Activated CD4-positive, alpha-beta memory T cell treated with anti-CD3 and anti-CD28 coated beads, Interleukin-2, amount 10 ng/mL, durations not matched to agents 7 days and 5 days (primary cell): ENCODE measurements at places on chromosomes 6 and 20. TPM values are rescaled to one million over a fixed set of nuclear protein-coding genes. Genes with fewer than 3 reads are reported as not detected.

GRCh38 chr20:49893242-49894072, 21.9 kb downstream of the SPATA2 start:
- peak; percentile 48 for DNase-seq

DNA sequence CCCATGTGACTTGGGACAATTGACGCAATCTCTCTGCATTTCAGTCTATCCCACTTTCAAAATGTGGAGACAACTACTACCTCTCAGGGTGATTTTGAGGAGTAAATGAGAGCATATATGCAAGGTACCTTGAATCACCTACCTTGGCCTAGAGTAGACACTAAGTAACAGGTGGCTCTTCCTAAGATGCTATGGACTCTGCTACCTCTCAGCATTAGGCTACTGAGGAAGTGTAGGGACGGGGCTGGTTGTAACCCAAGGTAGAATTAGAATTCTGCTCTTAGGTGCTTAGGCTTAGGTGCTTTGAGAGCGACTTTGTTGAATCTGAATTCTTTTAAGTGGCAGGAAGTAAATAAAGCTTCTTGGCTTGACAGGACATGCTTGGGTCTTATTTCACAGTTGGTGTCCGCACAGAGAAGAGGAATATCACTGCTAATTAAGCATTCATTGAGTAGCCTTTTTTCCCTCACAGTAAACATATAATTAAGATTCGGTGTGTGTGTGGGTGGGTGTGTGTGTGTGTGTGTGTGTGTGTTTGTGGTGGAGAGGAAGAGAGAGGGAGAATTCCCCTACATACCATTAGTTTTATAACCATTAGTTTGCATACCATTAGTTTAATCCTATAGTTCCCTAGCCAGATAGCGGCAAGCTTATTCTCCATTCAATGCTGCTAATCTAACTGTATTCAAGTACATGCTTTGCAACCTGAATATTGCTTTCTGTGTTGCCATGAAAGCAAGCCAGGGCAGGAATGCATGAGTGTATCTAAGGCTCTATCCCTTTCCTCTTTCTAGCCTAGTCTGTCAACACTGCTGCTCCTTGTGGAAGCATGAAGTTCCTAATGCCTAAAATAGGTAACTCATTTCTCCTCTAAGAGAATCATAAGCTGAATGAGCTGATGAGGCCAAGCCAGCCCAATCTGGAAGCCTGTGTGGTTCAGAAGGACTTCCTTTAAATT, 112.5 kb downstream of the IPCEF1 start:
- DNase-seq, result no peak

GRCh38 chr20:56945057-56945456, 316.0 kb downstream of the TFAP2C start:
- DNase-seq, result no peak

GRCh38 chr6:151722342-151722741, 85.1 kb upstream of the ESR1 start:
- DNase-seq, result no peak

GRCh38 chr6:66985816-66986215, 1278.8 kb upstream of the EYS start:
- DNase-seq, result no peak

- no peak for DNase-seq
These were observed 209.2 kb downstream of the ANKRD60 start for GRCh38 chr20:58019027-58019849.

GRCh38 chr6:41022294-41022693, 16.7 kb downstream of the UNC5CL start:
- DNase-seq, result no peak

DNA sequence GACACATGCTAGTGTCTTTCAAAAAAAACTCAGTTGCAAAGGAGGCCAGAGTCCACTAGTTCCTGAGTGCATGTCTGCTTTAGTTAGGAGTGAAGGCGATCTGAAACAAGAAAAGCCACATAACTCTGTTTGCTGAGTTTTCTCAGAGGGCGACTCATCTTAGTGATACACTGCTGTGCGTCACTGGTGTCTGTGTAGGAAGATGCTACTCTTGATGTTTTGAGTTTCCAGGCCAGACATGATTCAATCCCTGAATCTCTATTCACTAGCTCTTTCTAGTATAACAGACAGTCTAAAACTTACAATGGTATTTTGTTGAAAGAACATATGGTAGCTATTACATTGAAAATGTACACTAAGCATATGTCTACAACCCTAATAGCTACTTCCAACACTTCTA, 60.9 kb downstream of the GFRAL start:
- DNase-seq, result no peak

DNA sequence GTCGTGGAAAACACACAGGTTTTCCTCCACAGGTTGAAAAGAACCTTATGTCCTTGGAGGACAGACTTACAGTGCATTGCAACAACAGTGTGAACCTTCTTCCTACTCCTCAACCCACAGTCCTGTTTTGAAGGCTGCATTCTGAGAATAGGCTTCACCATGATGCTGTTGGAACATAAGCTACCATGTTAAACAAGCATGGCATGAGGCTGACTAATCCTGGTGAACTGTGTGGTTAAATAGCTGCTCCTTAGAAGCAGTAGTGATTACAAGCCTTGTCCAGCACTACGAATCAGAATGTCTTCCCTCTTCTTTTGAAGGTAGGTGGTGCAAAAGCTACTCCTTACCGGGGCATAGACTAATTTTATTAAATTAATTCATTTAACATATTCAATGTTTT, 368.5 kb upstream of the EPHA7 start:
- no peak for DNase-seq

DNA sequence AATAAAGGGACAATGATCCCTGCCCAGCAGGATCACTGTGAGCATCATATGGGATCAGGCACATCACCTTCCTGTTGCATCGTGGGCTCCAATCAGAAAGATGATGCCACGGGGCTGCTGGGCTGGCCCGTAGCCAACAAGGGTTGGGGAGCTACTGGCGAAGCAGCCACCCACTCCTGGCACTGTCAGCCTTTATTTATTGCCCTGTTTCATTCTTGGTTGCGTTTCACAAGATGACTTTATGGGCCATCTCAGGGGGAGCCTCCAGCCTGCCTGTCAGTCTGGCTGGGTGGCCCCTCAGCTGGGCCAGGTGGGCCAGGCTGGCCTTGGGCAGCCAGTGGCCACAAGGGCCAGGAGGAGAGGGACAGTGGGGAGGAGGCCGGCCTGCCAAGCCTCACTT, 17.3 kb downstream of the VSTM2L start:
- DNase-seq, result no peak

DNA sequence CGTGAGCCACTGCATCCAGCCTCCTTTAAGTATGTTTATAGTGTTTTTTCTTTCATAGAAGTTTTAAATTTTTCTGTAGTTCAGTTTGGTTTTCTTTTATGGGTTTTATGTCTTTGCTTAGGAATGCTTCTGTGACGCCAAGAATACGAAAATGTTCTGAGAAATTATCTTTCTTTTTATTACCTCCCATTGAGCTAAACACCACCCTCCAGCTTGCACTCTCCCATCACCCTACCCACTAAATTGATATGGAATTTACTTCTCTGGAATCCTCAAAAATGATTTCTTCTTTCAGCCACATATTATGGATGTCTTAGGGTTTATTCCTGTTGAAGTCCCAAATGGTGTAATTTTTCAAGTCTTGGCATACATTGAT, 38.1 kb downstream of the JARID2 start:
- no peak for DNase-seq

DNA sequence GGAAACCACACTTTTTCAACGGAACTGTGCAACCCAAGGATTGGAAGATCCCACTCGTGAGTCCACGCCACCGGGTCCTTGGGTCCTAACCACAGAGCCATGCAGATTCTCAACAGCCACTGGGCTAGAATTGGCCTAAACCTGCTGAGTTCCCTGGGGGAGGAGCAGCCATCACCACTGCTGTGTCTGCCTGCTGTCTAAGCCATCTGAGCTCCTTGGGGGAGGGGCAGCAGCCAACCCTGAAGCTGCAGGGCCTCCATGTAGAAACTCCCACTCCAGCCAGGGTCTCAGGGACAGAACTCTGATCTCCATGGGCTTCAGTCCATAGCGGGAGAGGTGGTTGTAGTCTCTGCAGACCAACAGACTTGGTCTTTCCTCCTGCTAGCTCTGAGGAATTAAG, 154.6 kb upstream of the VGLL2 start:
- no peak for DNase-seq

DNA sequence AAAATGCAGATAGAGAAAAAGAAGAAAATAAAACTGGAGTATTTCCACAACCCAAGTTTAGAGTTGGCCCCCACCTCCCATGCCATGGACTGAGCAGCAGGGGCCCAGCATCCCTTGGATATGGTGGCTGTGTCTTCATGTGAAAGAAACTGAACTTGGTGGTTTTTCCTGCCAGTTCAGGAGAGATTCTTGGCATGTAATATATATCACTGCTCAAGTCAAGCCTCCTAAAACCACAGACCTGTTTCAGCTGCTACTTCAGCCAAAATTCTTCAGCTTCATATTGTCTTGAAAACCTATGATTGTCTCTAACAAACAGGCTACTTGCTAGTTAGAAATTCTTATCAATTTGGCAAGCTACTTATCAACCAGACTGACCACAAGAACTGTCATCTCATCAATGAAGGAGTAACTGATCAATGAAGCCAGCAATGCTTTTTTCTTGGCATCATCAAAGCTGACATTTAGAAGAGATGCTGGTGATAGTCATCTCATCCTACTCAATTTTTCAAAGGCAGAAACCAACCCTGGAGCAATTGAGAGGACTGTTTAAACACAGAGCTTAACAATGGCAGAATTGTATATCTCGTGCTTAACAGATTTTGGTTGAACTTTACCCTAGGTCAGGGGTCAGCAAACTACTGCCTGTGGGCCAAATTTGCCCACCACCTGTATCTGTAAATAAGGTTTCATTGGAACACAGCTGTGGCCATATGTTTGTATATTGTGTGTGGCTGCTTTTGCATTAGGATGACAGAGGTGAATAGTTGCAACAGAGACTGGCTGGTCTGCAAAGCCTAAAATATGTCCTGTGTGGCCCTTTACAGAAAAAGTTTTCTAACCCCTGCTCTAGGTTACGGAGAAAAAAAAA, 10.4 kb upstream of the NOL7 start:
- DNase-seq, result no peak

- DNase-seq, result no peak
These were observed 26.4 kb upstream of the RFPL4B start for GRCh38 chr6:112320561-112321318.

- DNase-seq, result no peak
These were observed 136.5 kb upstream of the AKAP12 start for GRCh38 chr6:151103266-151103665.

DNA sequence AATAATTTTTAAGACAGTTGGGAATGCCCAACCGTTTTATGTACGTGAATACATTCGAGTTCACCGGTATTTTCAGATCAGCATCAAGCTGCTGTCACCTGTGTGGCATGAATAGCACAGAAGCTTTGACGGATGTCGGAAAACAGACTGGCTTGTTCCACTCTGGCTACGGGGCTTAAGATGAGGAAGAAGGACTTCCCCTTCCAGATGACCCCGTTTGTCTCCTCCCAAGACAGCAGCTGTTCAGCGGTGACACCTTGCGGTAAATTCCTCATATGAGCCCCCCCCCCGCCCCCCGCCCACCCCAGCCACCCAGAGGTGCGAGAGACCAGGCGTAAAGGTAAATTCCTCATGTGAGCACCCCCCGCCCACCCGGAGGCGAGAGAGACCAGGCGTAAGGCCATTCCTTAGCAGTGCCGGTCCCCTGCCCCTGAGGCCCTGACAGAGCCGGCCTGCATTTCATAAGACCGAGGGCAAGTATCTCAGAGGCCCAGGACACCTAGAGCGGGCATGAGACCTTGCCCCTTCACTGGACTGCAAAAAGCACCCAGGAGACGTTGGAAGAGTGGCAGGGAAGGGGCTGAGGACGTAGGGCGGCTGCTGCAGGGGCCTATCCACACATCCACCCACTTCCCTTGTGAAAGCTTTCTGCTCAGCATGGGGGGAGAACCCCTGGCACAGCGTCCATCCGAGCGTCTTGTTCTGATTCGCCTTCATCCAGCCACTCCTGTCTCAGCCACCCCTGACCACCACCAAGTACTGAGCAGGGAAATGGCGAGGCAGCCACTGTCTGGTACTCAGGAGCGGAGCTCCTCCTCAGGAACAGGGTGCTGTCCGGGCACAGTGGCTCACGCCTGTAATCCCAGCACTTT, 7.3 kb upstream of the PCMTD2 start:
- no peak for DNase-seq

DNA sequence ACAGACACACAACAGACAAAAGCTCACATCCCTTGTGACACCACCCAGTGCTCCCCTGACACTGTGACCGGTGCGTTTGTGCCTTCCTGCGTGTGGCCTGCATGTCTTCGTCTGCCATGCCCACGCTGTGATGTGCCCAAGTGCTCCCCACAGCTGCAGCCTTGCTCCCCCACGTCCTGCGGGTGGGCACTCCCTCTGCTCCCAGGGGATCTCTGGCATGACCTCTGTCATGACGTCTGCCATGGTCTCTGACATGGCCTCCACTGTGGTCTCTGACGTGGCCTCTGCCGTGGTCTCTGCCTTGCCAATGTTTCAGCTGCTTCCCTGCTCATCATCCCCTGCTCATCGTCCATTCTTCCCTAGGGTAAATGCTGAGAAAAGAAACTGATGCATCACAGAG, 200.9 kb downstream of the DLL1 start:
- DNase-seq, result no peak

The IL17A gene
- total RNA-seq, result 6.2 TPM

The BPIFB1 gene
- total RNA-seq, result not detected

The DLL1 gene
- not detected for total RNA-seq

The MYH7B gene
- 0.15 TPM for total RNA-seq

The LY6G5C gene
- 2.6 TPM for total RNA-seq
